ENCODE measurements at places on chromosomes 4 and X.

GRCh38 chr4:93779228-93779627 lies 49.3 kb upstream of the ATOH1 start:
- DNase-seq = no peak

GRCh38 chrX:44274096-44274495 lies 69.4 kb downstream of the EFHC2 start:
- DNase-seq = no peak

DNA sequence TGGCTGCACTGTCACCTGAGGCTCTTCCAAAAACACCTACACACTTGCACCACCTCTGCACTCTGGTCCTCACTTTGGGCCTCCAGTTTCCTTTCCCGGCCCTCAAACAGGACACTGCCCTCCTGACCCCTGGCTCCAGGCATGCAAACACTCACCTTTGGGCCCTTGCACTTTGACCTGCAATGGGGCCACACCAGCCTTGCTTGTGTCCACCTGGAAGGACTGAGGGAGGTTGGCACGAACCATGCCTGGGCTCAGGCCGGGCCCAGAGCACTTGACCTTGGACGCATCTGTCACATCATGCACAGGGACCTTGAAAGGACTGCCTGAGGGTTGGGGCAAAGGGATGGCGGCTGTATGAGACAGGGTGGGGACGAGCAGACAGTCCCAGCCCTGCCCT lies 15.6 kb downstream of the FLNA start:
- no peak for DNase-seq

GRCh38 chr4:97027728-97028410 lies 1115.4 kb downstream of the STPG2 start:
- DNase-seq = no peak

DNA sequence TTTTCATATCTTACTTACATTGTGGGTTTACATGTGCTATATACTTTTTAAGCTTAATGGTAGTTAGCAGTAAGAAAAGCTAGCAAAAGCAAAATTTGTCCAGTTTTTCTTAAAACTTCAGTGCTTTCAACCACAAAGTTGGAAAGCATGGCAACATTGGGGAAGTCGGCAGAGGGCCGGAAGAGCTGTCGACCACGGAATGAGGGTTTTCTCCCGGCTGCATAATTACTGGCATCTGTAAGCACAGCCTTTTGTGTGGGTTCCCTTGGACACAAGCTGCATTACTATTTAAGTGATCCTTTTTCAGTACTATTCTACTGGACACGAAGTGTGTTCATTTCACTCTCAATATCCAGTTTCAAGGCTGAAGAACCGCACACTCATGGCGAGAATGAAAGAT lies 560.4 kb downstream of the ANKRD50 start:
- no peak for DNase-seq

DNA sequence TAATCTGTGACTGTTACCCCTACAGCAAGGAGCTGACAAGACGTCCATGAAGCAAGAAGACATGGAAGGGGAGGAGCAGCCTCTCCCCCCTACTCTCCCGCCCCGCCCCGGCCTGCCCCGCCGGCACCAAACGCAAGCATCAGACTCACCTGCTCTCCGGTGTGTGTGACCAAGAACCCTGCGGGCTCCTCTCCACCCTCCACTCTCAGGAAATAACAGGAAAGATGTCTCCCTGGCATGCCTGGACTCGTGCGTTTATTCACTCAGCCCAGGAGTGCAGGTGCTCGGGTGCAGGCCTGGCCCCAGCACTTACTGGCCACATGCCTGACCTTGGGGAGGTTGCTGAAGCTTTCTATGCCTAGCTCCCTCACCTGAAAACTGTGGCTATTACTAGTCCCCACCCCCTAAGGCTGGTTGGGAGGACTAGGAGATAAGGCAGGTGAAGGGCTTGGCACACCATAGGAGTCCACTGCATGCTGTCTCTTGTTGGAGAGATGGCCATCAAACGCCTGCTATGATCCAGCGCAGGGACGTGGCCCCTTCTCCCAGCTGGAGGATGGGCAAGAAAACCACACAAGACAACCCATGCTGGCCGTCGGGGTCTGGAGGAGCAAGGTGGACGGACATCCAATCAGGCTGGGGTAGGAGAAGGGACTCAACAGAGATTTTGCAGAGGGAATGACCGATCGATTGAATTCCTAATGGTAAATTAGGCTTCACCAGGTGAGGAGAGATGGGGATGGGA lies 34.9 kb upstream of the CLDN24 start:
- DNase-seq = no peak

DNA sequence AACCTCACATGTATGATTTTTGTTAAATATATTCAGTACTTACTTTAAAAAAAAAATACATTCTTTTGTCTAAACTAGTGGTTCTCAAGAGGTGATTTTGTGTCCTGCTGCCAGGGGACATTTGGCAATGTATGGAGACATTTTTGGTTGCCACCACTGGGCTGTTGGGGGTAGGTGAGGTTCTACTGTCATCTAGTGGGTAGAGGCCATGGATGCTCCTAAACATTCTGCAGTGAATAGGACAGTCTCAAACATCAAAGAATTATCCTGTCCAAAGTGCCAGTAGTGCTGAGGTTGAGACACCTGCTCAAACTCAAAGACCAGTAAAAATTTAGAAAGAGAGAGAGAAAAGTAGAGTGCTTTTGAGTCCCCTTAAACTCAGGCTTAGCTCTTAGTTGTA lies 32.9 kb upstream of the PGM2 start:
- DNase-seq = no peak

DNA sequence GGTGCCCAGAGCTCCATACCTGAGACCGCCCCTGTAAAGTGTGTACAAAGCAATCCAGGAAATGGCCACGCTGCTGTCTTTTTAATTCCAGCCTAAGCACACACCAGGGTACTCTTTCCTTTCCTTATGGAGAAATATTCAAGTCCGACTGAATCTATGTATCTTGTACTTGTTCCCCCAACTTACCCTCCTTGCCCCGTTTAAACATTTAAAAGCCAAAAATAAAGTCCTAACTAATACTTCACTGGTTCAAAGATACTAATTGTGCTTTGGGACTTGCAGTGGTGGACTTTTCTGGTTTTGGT lies 731 bp upstream of the AMMECR1 start:
- no peak for DNase-seq

DNA sequence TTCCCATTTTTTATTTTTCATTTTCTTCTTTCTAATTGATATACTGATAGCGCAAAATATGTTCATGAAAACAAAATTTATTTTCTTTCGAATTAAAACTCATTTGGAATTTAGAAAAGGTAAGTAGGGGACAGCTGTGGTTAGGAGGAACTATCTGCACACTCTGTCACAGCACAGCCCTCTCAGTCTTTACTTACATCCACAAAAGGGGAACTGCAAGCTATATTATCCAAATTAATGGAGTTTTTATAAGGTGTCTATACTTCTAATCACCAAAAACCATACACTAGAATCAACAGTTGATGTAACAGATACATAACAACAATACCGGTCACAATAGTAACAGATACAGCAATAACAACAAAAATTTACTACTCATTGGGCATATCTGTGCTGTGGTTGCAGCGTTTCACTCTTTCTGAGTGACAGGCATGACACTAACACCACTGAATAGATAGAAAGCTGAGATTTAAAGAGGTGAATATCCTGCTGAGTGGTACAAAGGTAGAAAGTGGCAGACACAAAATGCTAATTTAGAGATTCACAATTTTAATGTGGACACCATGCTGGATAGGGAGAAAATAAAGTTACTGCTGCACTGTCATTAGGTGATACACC lies 160.7 kb downstream of the PPP3CA start:
- DNase-seq = no peak

- DNase-seq = peak; percentile 10
Measured at GRCh38 chrX:85109235-85109634, 105.6 kb downstream of the APOOL start.

GRCh38 chr4:110963662-110964280 lies 340.9 kb upstream of the PITX2 start:
- DNase-seq = no peak

GRCh38 chr4:147829401-147830101 lies 97.7 kb downstream of the ARHGAP10 start:
- no peak for DNase-seq

DNA sequence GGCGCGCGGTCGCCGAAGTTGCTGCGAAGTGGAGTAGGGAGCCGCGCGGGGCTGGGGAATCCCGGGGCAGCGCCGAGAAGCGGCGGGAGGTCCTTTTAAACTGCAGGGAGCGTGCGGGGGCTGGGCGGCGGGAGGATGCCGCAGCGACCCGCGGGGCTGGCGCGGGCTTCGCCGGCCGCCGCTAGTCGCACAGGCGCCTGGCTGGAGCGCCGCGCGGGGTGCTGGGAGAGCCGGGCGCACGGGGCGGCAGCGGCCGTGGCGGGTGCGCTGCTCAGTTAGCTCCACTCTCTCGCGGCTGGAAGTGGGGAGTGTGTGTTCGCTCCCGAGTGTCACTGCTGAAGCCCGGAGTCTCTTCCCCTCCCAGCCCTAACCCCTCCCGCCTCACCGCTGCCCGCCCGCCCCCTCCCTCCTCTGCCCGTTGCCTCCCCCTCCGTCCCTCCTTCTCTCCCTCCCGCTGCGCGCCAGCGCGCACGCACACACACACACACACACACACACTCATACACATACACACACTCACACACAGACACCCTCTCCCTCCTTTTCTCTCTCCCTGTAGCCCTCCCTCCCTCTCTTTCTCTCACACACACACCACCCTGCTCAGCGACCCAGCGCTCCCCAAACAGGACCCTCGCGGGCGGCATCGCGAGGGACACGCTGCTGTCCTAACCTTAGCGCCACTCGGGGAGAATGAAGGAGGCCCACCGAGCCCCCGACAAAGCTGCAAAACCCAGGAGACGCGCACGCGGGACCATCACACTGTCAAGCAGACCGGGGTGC lies at the start of gene NDNF:
TSS of gene NDNF (minus strand) at position 312 of the 780 bp plus-strand sequence. CDS start 26,698 bp downstream, outside the sequence.
- DNase-seq = peak; percentile 77

DNA sequence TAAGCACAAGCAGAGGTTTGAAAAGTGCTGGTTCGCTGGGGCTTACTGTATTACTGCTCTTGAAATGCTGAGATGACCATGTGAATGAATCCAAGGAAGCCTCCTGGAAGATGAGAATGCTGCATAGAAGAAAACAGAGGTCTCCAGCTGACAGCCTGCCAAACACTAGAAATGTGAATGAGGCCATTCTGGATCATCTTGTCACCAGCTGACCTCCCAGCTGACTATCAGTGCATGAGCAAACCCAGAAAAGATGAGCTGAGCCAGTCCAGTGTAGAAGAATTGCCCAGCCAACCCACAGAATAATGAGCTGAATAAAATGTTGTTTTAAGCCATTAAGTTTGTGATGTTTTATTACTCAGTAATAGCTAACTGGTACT lies 49.1 kb upstream of the DYNLT3 start:
- no peak for DNase-seq

GRCh38 chrX:39309018-39309635 lies 507.9 kb downstream of the MID1IP1 start:
- no peak for DNase-seq

- no peak for DNase-seq
Measured at GRCh38 chrX:57285001-57285400, 1.5 kb upstream of the FAAH2 start.

- no peak for DNase-seq
Measured at GRCh38 chr4:10731162-10731561, 46.6 kb upstream of the CLNK start.

DNA sequence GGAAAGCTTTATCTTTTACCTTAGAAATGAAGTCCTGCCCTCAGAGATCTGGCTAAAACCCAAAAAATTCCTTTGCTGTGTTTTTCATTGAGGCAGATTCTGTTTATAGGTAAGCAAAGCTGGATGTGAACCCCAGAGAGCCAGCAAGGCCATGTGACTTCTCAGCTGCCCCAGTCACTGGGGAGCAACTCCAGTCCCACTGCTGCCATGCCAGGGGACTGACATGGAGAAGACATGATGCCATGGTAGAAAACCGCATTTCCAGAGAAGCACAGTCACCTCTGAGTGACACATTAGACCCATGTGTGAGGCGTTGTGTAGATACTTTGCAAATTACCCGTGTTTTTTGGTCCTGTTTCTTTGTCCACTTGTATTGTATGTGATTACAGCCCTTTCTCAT lies 45.4 kb downstream of the PTTG2 start:
- DNase-seq = no peak

DNA sequence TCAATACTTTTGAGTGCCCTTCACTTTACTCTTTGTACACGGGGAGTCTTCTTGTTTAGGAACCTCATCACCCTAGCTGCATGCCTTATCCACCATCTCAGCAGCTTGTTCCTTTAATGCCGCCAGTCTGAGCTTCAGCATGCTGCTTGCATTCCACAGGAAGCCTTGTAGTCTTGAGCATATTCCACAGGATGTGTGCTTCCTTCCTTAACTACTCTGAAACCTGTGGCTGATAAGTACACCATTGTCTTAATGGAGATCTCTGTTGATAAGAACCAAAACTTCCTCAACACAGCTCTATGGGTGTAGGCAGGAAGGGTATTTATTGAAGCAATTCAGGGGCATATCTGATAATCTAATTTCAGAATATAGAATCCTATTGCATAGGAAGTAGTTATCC lies 24.4 kb upstream of the CCNI start:
- DNase-seq = no peak

DNA sequence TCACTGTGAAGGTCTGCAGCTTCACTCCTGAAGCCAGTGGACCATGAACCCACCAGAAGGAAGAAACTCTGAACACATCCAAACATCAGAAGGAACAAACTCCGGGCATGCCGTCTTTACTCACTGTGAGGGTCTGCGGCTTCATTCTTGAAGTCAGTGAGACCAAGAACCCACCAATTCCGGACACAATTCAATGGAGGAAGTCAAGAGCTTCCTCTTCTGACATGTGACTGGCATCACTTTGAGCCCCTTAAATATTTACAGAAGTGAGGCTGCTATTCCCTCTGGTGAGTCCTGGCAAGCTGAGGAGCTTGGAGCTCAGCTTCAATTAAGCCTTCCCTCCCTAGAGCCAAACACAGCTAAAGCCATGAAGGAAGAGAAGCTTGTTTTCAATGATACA lies 103.5 kb upstream of the SRD5A3 start:
- no peak for DNase-seq

GRCh38 chr4:144410230-144410783 lies 235.6 kb upstream of the HHIP start:
- DNase-seq = no peak

GRCh38 chr4:13912966-13913365 lies 285.4 kb upstream of the BOD1L1 start:
- DNase-seq = no peak

DNA sequence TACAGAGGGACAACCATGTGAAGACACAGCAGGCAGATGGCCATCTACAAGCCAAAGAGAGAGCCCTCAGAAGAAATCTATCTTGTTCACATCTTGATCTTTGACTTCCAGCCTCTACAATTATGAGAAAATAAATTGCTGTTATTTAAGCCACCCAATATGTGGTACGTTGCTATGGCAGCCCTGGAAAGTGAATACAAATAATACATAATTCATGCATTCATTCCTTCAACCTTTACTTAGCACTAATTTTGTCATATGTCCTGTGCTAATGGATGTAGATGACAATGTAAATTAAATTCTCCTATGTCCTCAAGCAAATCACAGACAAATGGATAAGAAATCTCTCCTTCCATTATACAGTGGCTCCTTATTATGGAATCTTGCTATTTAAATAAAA lies 361.6 kb downstream of the PACRGL start:
- DNase-seq = no peak

GRCh38 chr4:68175562-68176155 lies 46.0 kb upstream of the TMPRSS11F start:
- DNase-seq = peak; percentile 57

- DNase-seq = no peak
Measured at GRCh38 chr4:53590187-53590586, 1.1 kb downstream of the LNX1 start.

Measured in nephron progenitor cell (in vitro differentiated cells).